ENCODE measurements at places on chromosomes 5 and 9.

- no peak for DNase-seq
Measured at GRCh38 chr9:84969736-84970135, 300.2 kb downstream of the NTRK2 start.

DNA sequence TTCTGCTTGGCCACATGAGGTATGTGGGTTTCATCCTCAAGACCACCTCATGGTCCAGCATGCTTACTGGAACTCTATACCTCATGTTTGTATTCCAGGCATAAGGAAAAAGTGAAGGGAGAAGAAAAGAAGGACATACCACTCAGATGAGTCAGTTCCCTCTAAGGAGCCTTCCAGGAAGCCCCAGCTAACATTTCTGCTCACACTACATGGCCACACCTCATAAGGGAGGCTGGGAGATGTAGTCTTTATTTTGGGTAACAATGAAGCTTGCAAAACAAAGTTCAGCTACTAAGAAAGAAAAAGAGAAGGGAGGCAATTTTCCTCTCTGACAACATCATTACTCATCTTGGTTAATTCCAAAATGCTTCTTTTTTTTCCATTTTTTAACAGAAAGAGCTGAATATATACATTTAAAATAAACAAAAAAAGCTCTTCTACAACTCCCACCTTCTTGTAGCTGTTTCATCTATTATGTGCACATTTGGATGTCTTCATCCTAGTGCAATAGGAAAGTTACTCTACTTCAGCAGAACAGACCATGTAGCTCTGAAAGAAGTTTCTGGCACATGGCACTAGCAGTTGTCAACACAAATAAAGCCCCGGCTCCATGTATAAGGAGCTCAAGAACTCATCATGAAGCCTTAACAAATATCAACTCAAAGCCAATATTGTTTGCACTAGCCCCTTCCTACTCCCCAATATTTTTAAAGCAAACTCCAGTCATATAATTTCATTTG is 123.6 kb upstream of the CCDC112 start:
- DNase-seq: no peak

GRCh38 chr5:76294573-76294972 is 108.5 kb upstream of the IQGAP2 start:
- DNase-seq: no peak

DNA sequence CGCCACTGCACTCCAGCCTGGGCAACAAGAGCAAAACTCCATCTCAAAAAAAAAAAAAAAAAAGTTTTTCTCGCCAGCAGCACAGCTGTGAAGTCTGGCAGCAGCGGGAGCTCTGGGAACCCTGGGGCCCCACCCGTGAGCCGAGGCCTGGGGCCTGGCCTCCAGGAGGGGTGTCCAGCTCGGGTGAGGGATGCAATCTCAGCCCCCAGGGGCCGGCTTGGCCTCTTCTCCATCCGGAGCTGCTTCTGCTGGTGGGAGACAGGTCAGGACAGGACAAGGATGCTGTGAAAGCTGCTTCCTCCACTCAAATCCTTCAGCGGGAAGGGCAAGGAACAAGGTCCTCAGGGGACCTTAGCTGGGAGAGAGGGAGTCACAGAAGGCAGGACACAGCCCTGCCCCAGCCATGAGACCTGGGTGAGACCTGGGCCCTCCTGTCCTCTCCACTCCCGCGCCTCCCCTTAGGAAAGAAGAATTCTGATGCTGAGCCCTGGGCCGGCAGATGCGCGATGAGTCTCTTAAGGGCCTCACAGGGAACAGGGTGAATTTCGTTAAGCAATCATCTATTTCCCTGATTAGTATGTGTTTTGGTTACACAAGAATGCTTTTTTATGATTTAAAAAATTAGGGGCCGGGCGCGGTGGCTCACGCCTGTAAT is 30.6 kb downstream of the PLPP7 start:
- DNase-seq: no peak

- no peak for DNase-seq
Measured at GRCh38 chr5:179122411-179123108, 62.4 kb downstream of the ZNF354C start.

DNA sequence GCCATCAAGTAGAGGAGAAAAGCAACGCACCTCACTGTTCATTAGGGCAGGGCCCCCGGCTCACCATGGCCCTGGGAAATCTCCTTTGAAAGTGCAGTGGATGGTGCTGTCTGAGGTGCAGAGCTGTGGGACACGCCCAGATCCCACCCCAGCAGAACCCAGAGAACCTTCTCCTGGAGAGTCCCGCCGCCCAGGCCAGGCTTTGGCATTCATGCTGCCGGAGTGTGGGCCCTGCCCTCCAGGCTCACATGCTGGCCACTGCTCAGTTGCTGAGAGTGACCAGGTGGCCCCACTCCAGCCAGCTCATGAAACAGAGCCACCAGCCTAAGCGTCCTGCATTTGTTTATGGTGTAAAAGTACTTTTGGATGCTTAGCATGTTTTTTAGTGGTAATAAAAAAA is 23.8 kb upstream of the LRRC14B start:
- no peak for DNase-seq
